CD4-positive, alpha-beta T cell treated with Interleukin-2 at 100 ng/mL for 4 hours (primary cell): ENCODE measurements at places on chromosomes 3 and 15.

- DNase-seq = no peak
These were observed 32.4 kb downstream of the C2CD4A start for GRCh38 chr15:62099094-62099601.

DNA sequence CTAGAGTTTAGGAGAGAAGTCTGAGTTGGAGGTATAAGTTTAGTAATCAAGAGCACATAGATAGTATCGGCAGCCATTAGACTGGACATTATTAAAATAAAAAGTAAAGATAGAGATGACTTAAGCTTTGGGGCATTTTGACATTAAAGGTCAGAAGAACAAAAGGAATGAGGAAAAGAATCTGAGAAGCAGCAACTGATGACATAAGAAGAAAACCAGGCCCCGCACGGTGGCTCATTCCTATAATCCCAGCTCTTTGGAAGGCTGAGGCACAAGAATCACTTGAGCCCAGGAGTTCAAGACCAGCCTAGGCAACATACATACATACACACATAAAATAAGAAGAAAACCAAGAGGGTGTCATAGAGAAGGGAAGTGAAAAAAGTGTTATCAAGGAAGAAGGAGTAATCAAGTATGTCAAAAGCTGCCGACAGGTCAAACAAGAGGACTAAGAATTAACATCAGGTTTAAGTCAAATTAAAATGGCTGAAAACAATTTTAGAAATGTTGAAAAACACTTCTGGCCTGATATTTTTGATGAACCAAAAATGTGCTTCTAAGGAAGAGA lies 38.9 kb downstream of the ACAP2 start:
- no peak for DNase-seq

DNA sequence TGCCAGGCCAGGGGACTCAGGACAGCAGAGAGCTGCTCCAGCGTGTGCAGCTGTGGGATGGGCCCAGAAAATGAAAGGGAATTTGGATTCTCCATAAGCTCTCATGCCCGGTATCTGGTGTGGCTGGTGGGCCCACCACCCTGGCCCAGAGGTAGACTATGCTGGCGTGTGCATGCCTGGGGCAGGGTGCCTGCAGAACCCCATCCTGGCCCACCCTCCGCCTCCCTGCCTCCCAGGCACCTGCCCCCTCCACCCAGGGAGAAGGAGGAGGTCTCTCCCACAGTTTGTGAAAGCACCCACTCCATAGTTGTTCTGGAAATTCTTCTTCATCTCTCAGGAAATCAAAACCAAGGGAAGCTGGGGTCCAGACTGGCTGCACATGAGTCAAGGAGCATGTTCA lies 112.9 kb downstream of the ADCY5 start:
- no peak for DNase-seq

GRCh38 chr15:79197285-79197684 lies 85.2 kb upstream of the ANKRD34C start:
- DNase-seq = no peak

GRCh38 chr15:78343276-78344060 lies 3.3 kb downstream of the CRABP1 start:
- no peak for DNase-seq

- no peak for DNase-seq
These were observed 49.4 kb downstream of the DPH6 start for GRCh38 chr15:35496585-35496984.

GRCh38 chr3:147483578-147483977 lies 74.4 kb downstream of the ZIC1 start:
- no peak for DNase-seq

DNA sequence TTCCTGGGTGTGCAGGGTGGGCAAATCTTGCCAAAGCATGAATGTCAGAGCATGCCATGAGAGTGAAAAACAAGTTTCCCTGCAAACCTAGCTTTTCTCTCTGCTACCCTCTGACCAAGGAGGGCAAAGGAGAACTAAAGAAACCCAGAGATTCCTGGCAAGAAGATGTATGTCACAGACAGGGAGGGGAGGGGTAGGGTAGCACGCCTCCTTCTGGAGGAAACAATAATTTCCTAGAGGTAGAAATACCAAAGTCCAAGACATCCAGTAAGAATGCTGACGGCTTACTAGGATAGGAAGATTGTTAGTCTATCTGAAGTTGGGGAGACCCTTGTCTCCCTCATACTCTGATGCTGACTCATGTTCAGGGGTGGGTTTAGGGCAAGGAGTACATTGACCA lies 203.9 kb downstream of the NR1D2 start:
- no peak for DNase-seq

GRCh38 chr3:196666001-196666867 lies 26.7 kb downstream of the NRROS start:
- DNase-seq = no peak

DNA sequence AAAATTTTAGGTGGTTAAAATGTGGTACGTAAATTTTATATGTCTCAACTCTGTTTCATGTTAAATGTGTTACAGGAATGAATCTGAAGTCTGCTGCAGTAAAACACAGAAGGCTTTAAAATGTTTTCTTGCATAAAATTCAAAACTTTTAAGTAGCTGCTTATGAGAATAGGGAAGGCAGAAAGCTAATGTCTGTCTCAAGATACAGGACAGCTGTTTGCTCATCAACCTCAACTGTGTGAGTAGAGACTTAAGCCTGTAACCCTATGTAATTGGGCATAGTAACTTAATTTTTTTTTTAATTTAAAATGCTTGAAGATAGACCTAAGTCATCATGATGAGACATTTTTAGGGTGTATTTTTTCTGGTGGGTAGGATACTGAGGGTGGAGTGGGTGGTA lies 38.9 kb downstream of the ZFAND6 start:
- DNase-seq = no peak

DNA sequence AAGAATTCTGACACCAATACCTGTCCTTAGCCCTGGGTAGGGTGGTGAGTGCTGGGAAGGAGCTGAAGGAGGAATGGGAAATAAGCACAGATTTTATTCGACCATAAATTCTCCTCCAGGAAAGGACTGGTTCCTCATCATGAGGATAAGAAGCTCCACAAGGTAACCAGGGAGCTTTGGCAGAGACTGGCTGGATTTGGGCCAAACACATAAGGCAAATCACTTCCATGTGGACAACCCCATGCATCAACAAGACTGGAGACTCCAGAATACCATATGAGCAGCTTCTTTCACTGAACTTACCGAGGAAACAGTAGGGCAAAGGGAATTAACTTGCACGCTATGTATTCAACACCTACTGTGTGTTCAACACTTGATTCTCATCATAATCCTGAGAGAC lies 312.5 kb downstream of the NTRK3 start:
- DNase-seq = no peak

- DNase-seq = no peak
These were observed 329.1 kb upstream of the TPRG1 start for GRCh38 chr3:188842639-188843038.

- DNase-seq = no peak
These were observed 91.7 kb upstream of the MITF start for GRCh38 chr3:69647511-69648110.

DNA sequence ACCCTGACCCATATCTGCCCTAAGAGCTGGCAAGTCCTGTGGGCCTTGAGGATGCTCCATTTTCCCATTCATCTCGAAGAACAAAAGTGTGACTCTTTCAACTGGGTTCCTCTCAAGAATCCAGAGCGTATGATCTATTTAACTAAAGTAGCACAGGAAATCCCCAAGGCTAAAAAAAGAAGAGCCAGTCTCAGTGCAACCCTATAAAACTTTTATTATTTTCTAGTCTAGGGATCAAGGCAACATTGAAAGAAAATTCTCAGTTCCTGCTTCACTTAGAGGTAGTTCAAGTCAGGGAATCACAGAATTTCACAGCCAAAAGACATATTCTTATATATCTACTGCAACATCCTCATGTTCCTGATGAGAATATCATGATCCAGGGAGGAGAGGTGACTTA lies 51.6 kb upstream of the GRM7 start:
- no peak for DNase-seq

DNA sequence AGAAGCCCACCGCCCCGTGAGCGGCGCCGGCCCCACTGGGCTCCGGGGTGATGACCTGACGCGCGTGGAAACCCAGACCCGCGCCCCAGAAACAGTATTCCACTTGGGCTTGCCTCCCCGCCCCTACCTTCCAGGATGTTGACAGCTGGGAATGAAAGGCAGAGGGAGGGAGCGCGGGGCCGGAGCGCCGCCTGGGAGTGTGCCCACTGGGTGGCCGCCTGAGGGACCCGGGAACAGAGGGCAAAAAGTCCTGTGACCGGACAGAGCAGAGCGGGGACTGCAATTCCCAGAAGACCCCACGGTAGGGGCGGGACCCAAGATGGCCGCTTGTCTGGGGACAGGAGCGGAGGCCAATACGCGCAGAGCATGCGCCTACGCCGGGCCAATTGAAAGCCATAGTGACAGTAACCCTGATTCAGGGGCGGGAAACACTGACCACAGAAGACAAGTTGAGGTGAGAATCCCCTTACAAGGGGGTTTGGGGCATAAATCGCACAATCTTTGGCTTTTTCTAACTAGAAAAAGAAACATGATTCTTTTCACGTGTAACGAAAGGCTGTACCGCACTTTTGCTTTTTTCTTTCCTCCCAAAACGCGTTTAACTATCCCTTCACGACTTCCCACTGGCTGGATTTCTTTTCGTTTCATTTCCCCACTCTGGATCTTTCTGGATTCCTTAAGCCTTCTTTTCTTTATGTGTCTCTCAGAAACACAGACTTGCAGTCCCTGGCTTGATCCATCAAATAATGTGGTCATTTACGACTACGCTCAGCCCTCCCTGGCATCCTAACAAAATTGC lies at the start of gene FHIT:
FHIT (minus strand) TSS at position 279 of the 799 bp plus-strand sequence.
- peak; percentile 92 for DNase-seq

DNA sequence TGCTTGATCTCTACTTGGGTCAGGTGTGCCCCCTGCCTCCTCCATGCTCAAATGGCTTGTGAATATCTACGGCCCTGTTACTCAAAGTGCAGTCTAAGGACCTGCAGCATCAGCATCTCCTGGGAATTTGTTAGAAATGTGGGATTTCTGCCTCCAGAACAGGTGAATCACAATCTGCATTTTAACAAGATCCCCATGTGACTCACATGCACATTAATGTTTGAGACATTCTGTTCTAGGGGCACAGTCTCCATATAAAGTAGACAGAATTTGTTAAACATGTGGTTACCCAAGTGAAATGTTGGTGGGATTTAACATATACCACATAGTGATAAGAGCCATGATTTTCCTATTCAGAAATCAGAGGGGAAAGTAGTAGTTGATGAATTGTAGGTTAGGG lies 256.2 kb downstream of the NR1D2 start:
- no peak for DNase-seq

DNA sequence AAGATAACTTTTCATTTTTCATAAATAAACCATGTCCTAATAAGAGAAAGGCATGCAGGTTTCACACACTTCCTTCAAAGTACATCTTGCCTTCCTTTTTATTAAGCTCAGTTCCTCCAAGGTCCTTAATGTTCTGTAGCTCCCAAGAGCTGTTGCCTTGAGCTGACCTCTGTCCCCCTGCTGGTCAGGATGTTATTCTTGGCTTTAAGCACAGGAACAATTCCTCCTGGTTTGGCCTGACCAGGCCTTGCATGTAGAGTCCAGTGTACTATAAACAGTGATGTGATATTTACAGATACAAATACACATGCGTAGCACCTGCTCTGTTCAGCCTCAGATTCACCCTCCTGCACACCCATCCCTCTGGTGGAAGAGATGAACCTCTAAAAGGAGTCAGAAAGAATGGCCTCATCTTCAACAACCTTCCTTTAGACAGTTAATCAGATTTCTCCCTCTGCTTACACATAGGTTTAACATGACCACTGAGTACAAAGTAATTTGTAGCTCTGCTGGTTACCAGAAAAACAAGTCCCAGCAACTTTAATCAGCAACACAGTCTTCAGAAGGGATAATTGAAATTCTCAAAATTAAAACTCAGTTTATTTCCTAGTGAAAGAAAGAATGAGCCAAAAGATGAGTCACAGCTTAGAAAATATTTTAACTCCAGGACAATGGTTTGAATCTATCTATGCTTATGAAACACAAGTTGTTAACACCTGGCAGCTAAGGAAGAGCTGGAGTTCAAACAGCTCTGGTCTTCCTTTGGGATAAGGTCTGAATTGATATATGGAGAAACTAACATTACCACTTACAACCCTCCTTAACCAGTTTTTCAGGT lies 46.5 kb downstream of the PTPN9 start:
- no peak for DNase-seq

DNA sequence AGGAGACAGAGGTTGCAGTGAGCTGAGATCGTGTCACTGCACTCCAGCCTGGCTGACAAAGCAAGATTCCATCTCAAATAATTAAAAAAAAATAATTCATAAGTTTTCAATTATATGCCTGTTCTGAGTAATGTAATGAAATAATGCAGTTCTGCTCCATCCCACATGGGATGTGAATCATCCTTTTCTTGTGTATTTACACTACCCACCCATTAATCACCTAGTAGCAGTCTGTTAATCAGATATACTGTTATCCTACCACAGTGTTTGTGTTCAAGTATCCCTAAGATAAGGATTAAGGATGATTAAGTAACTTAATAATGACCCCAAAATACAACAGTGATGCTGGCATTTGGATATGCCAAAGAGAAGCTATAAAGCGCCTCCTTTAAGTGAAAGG lies 38.8 kb downstream of the PIGB start:
- no peak for DNase-seq

DNA sequence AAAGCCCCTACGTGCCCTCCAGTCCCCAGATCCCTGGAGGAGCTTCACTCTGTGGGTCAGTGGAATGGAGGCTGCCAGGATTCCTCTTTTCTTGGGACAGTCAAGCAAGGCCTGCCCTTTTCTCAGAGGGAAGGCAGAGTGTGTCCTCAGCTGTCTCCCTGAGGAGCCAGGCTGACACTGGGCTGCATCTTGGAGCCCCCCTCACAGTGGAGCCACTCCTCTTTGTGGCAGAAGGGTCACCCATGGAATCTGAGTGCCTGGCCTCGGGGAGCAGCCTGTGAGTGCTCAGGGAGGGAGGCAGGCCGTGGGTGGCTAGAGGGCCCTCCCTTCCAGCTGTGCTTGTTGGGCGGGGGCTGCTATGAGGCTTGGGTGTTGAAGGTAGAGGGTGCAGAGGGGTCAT lies 41.2 kb downstream of the BOC start:
- no peak for DNase-seq

DNA sequence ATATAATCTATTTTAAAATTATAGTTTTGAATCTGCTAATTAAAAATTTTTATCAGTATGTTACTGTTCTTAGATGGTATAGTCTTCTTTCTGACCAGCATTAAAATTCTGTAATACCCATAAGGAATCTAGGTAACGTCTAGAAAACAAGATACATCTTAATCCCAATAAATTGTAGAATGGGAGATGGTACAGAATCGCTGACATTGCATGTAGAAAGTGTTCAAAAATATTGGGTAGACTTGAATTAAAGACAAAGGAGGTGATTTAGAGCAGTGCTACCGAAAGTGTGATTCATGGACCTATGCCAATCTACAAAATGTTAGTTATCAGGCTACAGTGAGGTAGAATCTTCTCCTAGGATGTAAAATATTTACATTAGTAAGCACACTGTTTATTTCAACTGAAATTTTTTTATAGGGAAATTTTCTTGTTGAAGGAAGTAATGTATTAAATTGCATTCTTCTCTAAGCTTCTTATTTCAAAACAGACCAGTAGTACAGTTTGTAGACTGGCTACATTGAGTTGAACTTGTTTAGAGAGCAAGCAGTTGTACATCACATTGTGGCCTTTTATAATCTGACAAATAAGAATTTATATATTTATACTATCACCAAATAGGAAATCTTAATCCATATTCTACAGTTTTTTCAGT lies 17.1 kb downstream of the MINDY2 start:
- no peak for DNase-seq

GRCh38 chr3:186160691-186161243 lies 51.9 kb upstream of the ETV5 start:
- DNase-seq = no peak
